H7 (cell line): ENCODE measurements at places on chromosomes 5 and 9. TPM values are rescaled to one million over a fixed set of nuclear protein-coding genes. Genes with fewer than 3 reads are reported as not detected.

The SHISAL2B gene
- 15.4 and 22.5 TPM in 2 replicates for total RNA-seq

- DNase-seq = no peak
Observed at GRCh38 chr9:90921104-90921503, 119.5 kb downstream of the SYK start.

DNA sequence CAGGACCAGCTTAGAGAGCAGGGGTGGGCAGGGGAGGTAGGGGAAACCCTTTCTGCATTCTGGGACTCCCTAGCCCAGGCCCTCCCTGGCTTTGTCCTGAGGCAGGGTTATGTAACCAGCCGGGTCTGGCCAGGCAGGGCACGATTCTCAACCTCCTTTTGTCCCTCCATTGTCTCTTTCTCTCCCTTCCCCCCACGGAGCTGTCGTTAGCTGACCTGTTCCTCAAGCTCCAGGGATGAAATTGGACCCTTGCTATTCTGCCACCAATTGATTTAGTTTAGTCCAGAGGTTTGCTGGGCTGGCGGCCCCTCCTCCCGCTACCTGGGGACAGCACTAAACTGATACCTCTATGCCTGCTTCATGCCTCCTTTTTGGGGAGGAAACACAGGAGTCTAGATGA lies 9.4 kb upstream of the NDST1 start:
- DNase-seq = peak; percentile 85

The CKMT2 gene
- 0.66 and 1.2 TPM in 2 replicates for total RNA-seq

GRCh38 chr9:77616191-77616590 lies 31.9 kb downstream of the GNA14 start:
- no peak for DNase-seq

DNA sequence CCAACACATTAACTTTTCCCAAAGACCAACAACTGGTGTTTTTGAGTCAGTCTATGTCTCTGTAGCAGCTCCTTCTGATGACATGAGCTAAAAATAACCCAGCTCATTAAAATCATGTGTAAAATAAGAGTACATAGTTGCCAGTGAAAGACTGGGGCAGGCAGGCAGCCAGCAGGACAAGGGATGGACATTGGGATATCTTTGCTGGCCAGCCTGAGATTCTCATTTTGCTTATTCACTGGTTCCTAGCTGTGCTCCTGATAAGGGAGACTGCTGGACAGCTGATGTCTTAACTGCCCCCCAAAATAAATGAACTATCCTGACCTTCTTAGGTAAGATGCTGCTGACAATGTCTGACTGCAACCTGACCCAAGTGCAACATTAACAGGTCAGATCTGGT lies 33.9 kb downstream of the EPB41L4B start:
- DNase-seq = no peak

DNA sequence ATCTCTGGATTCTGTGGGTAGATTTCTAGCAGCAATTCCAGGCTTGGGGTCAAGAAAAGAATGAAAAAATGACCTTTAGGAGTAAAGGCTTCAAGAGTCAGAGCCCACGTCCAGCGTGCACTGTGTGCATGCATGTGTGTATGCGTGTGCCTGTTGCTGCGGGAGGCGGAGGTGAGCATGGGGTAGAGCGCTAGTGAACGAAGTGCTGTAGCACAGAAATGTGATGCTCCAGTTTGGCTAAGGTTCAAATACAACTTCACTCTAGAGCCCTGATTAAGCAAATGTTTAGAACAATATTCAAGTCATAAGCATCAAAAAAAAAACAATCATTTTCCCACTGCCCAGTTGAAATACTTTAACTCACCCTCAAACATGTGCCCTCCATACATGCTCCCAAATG lies 403.9 kb downstream of the ZNF608 start:
- DNase-seq = no peak

- DNase-seq = peak; percentile 88
Observed at GRCh38 chr5:134561871-134562296, 36.4 kb downstream of the JADE2 start.

The CCDC152 gene
- 2.9 and 6.6 TPM in 2 replicates for total RNA-seq

GRCh38 chr5:98865690-98866089 lies 63.1 kb downstream of the CHD1 start:
- no peak for DNase-seq
